ENCODE measurements at places on chromosomes 3 and 15. TPM values are rescaled to one million over a fixed set of nuclear protein-coding genes. Genes with fewer than 3 reads are reported as not detected.

The PROS1 gene
- 3.7 TPM for total RNA-seq

The RMDN3 gene
- 19.6 TPM for total RNA-seq

The TPRG1 gene
- 0.04 TPM for total RNA-seq

The CDCP1 gene
- not detected for total RNA-seq

The CASR gene
- not detected for total RNA-seq

The CCNL1 gene
- 91.2 TPM for total RNA-seq

The PCYT1A gene
- total RNA-seq, result 17.7 TPM

The EFCC1 gene
- total RNA-seq, result 0.08 TPM

The SLC22A14 gene
- total RNA-seq, result not detected

The UROC1 gene
- not detected for total RNA-seq

The ACAN gene
- not detected for total RNA-seq

The TMIE gene
- total RNA-seq, result 0.08 TPM

The PRTG gene
- total RNA-seq, result 50.3 TPM

The SNURF gene
- 7.5 TPM for total RNA-seq

The BCL2A1 gene
- not detected for total RNA-seq

The MUC20 gene
- not detected for total RNA-seq

The ERICH6 gene
- not detected for total RNA-seq

The MORC1 gene
- not detected for total RNA-seq

The CISH gene
- total RNA-seq, result 8.4 TPM

The COL6A5 gene
- not detected for total RNA-seq

The LEO1 gene
- 65.3 TPM for total RNA-seq

The SCN11A gene
- total RNA-seq, result 0.02 TPM

The PLS1 gene
- total RNA-seq, result 27.2 TPM

The SNTN gene
- total RNA-seq, result not detected

The DLL4 gene
- total RNA-seq, result 0.43 TPM

The CCDC54 gene
- not detected for total RNA-seq

The GOLGA8G gene
- not detected for total RNA-seq

The UCN2 gene
- total RNA-seq, result 0.14 TPM

The CCDC80 gene
- 18.0 TPM for total RNA-seq

The SLC28A2 gene
- total RNA-seq, result not detected

The SKOR1 gene
- total RNA-seq, result 3.1 TPM

The TUSC2 gene
- 21.2 TPM for total RNA-seq

The MKRN3 gene
- 4.9 TPM for total RNA-seq

The KCNMB3 gene
- 1.6 TPM for total RNA-seq

The RNF168 gene
- 26.0 TPM for total RNA-seq

The SLC22A13 gene
- 0.10 TPM for total RNA-seq

The TP63 gene
- 0.71 TPM for total RNA-seq

The IMPG2 gene
- total RNA-seq, result 0.20 TPM

The KPNA4 gene
- total RNA-seq, result 35.4 TPM

The CHRFAM7A gene
- total RNA-seq, result 4.3 TPM

The KCNAB1 gene
- total RNA-seq, result not detected

The DISP2 gene
- 0.38 TPM for total RNA-seq

The CHRNA7 gene
- 8.9 TPM for total RNA-seq

The RGMA gene
- total RNA-seq, result 52.7 TPM

The CELSR3 gene
- 1.1 TPM for total RNA-seq

The SSUH2 gene
- total RNA-seq, result 0.53 TPM

The AGBL1 gene
- total RNA-seq, result 0.08 TPM

The PLCB2 gene
- total RNA-seq, result 2.9 TPM

The PGBD4 gene
- 2.5 TPM for total RNA-seq

The COMMD2 gene
- total RNA-seq, result 58.1 TPM

The SHC4 gene
- 1.2 TPM for total RNA-seq

The RLBP1 gene
- not detected for total RNA-seq

The ADCY5 gene
- 0.63 TPM for total RNA-seq

The SLC6A20 gene
- not detected for total RNA-seq

The ATRIP gene
- total RNA-seq, result 12.4 TPM

The GP9 gene
- not detected for total RNA-seq

The LRRC31 gene
- not detected for total RNA-seq

Data from SJCRH30 (cell line).